Activated naive CD4-positive, alpha-beta T cell treated with anti-CD3 and anti-CD28 coated beads for 36 hours (primary cell): ENCODE measurements at places on chromosomes 5 and 9. TPM values are rescaled to one million over a fixed set of nuclear protein-coding genes. Genes with fewer than 3 reads are reported as not detected.
A peak's percentile ranks its signal among the peaks of the same experiment; 100 is the strongest.

RXFP3 gene
- total RNA-seq: not detected

NNT gene
- total RNA-seq: 98.4 TPM

DNA sequence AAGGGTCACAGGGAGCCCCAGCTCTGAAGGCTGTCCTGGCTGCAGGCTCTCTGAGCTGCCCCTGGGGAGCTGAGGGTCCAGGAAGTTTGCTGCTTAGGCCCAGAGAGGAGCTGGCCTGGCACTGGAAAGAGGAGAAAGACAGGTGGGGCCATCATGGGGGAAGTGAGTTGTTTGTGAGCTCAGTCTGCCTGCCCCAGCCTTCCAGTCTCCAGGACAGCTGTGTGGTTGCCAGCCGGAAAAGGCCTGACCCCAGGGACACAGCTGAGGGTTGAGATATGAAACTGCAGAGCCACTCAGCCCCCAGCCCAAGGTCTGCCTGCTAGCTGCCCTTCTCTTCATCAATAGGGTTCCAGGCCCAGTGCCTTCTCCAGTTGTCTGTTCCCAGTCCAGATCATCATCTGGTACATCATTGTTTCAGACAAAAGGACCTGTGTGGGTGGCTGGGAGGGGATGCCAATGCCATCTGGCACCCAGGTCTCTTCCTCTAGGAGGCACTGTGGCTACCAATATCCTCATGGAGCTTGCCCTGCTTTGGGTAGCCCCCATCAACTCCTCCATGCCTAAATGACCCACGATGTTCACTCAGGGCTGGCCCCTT, 4.3 kb upstream of the DDX41 start:
- no peaks in the 10 kb centered on the region for H3K27me3 ChIP-seq
- no peak overlapping the region for H3K4me3 ChIP-seq
- DNase-seq: no peak
- H3K27ac ChIP-seq: peak overlapping the region; percentile 50

GRCh38 chr9:135103931-135104639, 16.6 kb downstream of the OLFM1 start:
- H3K36me3 ChIP-seq: no peaks in the 10 kb centered on the region
- H3K27me3 ChIP-seq: peaks cover 25% of the 10 kb centered on the region
- no peak overlapping the region for H3K27ac ChIP-seq

DNA sequence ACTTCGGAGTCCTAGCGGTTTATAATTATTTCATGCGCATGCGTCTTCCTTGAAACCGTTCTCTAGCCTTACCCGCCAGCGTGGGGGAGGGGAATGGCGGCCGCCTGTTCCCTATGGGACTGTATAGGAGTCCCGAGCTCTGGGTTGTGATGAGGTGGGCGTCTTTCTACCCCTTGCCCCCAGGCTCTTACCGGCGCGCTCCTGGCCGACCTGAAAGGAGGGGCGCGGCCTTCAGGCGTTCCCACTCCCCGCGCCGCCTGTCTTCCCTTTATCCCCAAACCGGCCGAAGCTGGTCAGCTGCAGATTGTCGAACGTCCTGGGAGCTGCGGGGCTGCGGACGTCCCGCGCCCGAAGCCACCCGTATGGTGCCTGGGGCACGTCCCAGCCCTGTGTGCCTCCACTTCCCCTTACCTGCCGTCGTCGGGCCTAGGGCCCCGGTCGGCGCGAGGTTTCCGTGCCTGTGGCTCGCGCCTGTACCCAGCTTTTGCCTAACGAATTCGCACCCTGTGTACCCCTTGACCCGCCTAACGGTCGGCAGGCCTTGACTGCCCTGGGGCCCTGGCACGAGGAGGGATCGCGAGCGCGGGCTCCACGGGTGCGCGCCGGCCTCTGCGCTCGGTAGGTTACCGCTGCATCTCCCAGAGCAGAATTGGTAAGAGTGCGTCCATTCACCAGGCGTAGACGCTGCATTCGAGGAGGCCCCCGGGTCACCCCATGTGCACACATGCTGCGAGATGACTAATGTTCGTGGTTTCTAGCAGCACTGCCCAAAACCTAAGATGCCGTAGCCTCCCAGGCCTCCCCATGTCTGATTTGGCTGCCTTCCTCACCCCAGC, 653 bp upstream of the HNRNPH1 start:
- H3K4me3 ChIP-seq: peak overlapping the region; percentile 99
- peaks cover 47% of the 10 kb centered on the region for H3K36me3 ChIP-seq
- peaks cover 31% of the 10 kb centered on the region for H3K4me1 ChIP-seq
- DNase-seq: peak; percentile 78
- no peaks in the 10 kb centered on the region for H3K27me3 ChIP-seq

DNA sequence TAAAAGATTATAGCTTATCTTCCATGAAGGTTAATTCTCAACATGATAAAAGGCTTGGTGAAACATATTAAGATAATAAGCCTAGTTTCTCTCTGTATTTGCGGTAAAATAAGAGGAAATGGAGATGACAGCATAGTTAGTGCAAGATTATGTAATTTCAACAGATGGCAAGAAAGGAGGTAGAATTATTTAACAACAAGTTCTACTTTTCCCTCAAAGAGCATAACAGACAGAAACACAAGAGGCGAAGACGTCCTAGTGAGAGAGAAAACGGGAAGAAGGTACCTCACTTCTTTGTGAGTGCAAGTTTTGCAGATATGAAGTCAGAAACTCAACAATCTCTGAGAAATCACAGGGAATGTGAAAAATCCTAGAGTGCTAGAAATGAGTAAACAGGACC, 144.8 kb upstream of the ADCY2 start:
- no peak overlapping the region for H3K4me3 ChIP-seq
- no peaks in the 10 kb centered on the region for H3K27me3 ChIP-seq
- H3K4me1 ChIP-seq: no peaks in the 10 kb centered on the region
- DNase-seq: no peak
- H3K36me3 ChIP-seq: no peaks in the 10 kb centered on the region

DNA sequence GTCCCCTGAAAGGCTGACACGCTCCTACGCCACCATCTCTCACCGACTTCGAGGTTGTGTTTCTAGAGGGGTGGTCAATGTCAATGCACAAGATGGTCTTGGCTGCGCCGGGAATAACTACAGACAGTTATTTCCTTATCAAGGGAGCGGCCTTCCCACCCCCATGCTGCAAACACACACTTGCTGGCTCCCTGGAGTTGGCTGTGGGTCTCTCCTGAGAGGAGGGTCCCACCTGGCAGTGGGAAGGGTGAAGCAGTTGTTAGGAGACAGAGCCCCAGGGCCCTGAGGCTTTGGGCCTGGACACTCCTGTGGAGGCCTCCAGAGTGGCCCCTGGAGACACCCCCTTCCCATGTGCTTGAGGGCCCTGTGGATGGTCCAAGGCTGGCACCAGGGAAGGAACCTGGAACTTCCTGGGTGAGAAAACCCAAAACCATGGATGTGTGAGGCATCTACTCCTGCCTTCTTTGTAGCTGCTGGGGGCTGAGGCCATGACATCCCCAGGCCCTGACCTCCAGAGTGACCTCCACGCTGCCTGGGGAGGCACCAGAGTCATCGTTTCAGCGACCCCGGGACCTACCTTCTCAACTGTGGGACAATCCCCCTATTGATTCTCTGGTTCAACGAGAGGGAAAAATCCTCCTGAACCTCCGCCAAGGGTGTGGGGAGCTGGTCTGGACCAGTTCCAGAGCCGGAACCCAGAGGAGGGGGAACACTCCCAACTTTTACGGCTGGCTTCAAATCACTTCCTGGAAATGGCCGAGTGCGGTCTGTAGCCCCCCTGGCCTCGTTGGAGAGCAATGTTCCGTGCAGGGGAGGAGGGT, 101.1 kb upstream of the COL5A1 start:
- no peaks in the 10 kb centered on the region for H3K4me1 ChIP-seq
- no peaks in the 10 kb centered on the region for H3K27me3 ChIP-seq
- no peak overlapping the region for H3K4me3 ChIP-seq
- H3K36me3 ChIP-seq: no peaks in the 10 kb centered on the region
- no peak for DNase-seq
- H3K27ac ChIP-seq: no peak overlapping the region

- H3K36me3 ChIP-seq: no peaks in the 10 kb centered on the region
- H3K4me1 ChIP-seq: peaks cover 8% of the 10 kb centered on the region
- DNase-seq: no peak
- H3K27ac ChIP-seq: no peak overlapping the region
Measured at GRCh38 chr5:88841212-88841611, 41.8 kb downstream of the MEF2C start.
